AG20443 (cell line): ENCODE measurements at places on chromosomes 2 and 18.

- DNase-seq: peak; percentile 82
Measured at GRCh38 chr2:70984576-70985282, 6.3 kb downstream of the ANKRD53 start.

- DNase-seq: no peak
Measured at GRCh38 chr18:23746851-23747250, 57.6 kb downstream of the LAMA3 start.

- no peak for DNase-seq
Measured at GRCh38 chr2:142897807-142898206, 20.3 kb downstream of the KYNU start.

GRCh38 chr2:190668892-190669291 is 20.0 kb downstream of the NAB1 start:
- DNase-seq: no peak

- peak; percentile 90 for DNase-seq
Measured at GRCh38 chr2:38462121-38462661, 85.1 kb upstream of the ATL2 start.

DNA sequence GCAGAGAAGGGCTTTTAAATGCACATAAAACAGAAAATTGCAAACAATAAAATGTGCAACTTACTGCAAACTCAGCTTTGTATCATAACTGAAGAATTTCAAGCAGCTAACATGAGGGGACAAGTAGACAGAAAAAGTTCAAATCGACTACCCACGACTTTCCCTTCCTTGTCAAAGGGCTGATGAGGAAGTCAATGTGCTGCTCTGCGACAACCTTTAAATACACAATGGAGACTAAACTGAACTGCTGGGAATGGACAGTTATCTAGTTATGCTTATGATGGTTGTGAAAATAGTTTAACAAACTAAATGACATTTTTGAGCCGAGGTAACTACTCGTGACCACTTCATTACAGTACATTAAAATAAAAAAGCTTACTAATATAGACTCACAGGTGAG is 84.1 kb downstream of the INO80D start:
- no peak for DNase-seq

DNA sequence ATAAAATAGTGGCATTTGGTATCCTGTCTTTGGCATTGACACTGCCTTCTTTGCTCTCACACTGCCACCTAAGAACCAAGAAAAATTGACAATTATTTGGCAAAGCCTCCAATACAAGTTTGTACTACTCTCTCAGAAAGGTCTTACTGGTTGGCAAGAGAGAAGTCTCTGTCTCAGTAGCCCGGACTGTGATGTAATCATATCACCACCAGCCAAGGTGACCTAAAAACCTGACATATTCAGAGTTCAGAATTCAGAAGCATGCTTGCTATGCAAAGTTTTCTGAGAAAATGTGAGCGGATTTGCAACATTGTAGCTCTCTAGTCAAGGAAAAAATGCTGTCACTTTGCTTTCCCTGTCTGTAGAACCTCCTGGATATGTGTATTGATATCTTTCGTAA is 196.0 kb downstream of the CDH7 start:
- no peak for DNase-seq

DNA sequence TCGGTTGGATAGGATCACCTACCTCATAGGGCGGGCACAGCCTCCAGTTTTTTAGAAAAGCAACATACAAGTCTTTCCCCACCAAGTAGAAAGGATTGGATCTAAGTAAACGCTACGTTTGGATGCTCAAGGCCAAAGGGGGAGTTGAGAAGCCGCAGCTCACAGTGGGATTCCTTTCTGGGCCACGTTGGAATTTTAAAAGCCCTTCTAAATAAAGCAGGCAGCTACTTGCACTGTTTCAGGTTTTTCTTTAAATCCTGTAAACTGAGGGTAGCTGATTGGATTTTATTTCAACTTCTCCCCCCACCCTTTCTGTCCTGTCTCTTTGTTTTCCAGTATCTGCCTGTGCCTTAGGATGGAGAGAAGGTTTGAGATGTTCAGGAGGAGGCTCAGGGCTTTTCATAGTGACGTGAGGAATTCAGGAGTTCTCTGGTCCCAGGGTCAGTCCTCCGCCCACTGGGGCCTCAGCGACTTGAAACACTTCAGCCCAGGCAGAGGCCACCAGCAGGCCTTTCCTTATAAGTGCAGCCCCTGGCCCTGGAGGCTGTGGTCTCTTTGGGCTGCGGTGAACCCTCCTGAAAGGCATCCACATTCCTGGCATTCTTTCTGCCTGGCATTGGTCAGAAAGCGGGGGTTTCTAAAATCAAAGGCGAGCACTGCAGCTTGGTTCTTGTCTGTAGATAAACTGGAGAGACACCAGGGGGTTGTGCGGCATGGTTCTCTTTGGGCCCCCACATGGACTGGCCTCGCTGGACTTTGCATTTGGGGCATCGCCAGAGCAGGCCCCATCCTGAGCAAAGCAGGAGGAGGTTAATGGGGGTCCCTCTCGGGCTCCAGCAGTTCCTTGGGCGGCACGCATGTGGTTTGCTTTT is 44.5 kb downstream of the SH3BP4 start:
- peak; percentile 73 for DNase-seq

DNA sequence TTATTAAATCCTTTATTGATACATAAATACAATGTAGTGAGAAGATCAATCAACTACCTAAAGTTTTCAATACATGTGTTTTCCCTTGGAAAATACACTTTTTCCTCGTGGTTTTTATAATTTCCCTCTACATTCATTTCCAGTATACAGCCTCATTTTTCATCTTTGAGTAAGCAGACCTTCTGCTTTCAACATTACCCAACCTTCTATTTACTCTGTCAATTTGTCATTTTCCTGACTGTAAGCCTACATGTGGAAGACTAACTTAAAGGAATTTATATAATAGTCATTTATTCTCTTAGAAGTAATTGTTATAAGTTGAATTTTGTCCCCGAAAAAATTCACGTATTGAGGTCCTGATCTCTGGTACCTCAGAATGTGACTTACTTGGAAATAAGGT is 594.0 kb downstream of the NUP35 start:
- no peak for DNase-seq
